Heart right ventricle (tissue), 16 donors: ENCODE measurements at places on chromosomes 1 and 21. TPM values are rescaled to one million over a fixed set of nuclear protein-coding genes. Genes with fewer than 3 reads are reported as not detected.

- H3K36me3 ChIP-seq: peaks cover 11% of the 10 kb centered on the region
- no peaks in the 10 kb centered on the region for H3K27me3 ChIP-seq
- DNase-seq: no peak
- no peaks in the 10 kb centered on the region for H3K4me1 ChIP-seq
- no peak overlapping the region for H3K27ac ChIP-seq
Observed at GRCh38 chr1:19300211-19300610, 11.6 kb upstream of the AKR7A3 start.

GRCh38 chr1:223833948-223834347 lies 11.8 kb downstream of the TP53BP2 start:
- H3K36me3 ChIP-seq: no peaks in the 10 kb centered on the region
- H3K27me3 ChIP-seq: no peaks in the 10 kb centered on the region
- H3K4me3 ChIP-seq: no peak overlapping the region
- H3K4me1 ChIP-seq: peaks cover 43% of the 10 kb centered on the region
- DNase-seq: no peak

The FCRL2 gene
- total RNA-seq: not detected

GRCh38 chr1:191022856-191023255 lies 545.2 kb upstream of the BRINP3 start:
- H3K4me3 ChIP-seq: no peak overlapping the region
- no peak for DNase-seq
- H3K27me3 ChIP-seq: no peaks in the 10 kb centered on the region
- H3K36me3 ChIP-seq: no peaks in the 10 kb centered on the region
- no peaks in the 10 kb centered on the region for H3K4me1 ChIP-seq

The CR1 gene
- 1.8 TPM for total RNA-seq

- no peaks in the 10 kb centered on the region for H3K36me3 ChIP-seq
- DNase-seq: no peak
- no peak overlapping the region for H3K4me3 ChIP-seq
- no peaks in the 10 kb centered on the region for H3K4me1 ChIP-seq
Observed at GRCh38 chr1:152145769-152146168, 13.3 kb downstream of the RPTN start.

- no peak overlapping the region for H3K27ac ChIP-seq
- H3K36me3 ChIP-seq: no peaks in the 10 kb centered on the region
- H3K4me1 ChIP-seq: peaks cover 25% of the 10 kb centered on the region
- no peaks in the 10 kb centered on the region for H3K27me3 ChIP-seq
- H3K4me3 ChIP-seq: no peak overlapping the region
Observed at GRCh38 chr1:227944090-227944930, 3.4 kb downstream of the WNT9A start.
